Type B pancreatic cell (in vitro differentiated cells): ENCODE measurements at places on chromosomes 5 and 9.
A peak's percentile ranks its signal among the peaks of the same experiment; 100 is the strongest.

DNA sequence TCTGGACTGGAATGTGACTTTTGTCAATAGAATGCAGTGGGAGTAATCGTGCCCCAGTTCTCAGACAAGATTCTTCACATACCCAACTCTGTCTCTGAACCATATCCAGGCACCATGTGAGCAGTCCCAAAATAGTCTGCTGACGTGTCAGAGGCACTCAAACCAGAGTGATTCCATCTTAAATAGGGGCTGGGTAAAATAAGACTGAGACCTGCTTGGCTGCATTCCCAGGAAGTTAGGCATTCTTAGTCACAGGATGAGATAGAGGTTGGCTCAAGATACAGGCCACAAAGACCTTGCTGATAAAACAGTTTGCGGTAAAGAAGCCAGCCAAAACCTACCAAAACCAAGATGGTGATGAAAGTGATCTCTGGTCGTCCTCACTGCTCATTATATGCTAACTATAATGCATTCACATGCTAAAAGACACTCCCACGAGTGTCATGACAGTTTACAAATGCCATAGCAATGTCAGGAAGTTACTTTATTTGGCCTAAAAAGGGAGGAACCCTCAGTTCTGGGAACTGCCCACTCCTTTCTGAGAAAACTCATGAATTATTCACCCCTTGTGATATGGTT lies 16.9 kb upstream of the PLCXD3 start:
- H3K27ac ChIP-seq = peak overlapping the region; percentile 81
- no peak overlapping the region for H3K4me3 ChIP-seq
- H3K4me1 ChIP-seq = no peaks in the 10 kb centered on the region
- DNase-seq = no peak
- peaks cover 3% of the 10 kb centered on the region for H3K27me3 ChIP-seq

DNA sequence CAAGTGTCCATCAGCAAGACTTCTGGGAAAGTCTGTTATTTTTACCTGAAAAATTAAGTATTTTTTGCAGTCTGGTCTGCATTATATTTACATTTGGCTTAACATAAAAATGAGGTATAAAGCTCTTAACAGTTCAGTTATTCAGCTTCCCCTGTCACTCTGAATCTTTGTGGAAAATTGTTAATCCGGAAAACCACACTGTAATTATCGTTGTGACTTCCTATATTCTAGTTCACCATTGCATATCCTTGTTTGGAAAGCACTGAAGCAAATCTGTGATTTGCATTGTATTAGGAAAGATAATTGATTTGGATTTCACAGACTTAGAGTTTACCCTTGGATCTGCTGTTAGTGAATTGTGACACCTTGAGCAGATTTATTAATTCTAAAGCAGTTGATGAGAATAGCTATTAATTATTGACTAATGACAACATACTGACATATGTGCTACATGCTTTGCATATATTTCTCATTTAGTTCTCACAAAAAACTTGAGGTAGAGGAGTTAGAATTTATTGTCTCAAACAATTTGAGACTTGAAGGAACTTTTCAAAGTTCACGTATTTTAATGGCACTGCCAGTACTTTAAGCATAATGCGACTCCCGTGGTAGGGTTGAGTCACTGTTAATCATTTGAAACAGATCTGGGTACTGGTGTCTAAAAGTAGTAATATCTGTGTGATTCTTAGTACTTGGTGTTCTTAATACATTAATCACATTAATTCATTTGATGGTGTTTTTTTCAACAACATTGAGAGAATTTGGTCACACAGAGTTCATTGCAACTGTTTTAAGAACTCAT lies 71.8 kb upstream of the LRRC70 start:
- DNase-seq = no peak
- H3K36me3 ChIP-seq = peaks cover 28% of the 10 kb centered on the region
- no peak overlapping the region for H3K4me3 ChIP-seq
- H3K27ac ChIP-seq = no peak overlapping the region
- no peaks in the 10 kb centered on the region for H3K27me3 ChIP-seq

DNA sequence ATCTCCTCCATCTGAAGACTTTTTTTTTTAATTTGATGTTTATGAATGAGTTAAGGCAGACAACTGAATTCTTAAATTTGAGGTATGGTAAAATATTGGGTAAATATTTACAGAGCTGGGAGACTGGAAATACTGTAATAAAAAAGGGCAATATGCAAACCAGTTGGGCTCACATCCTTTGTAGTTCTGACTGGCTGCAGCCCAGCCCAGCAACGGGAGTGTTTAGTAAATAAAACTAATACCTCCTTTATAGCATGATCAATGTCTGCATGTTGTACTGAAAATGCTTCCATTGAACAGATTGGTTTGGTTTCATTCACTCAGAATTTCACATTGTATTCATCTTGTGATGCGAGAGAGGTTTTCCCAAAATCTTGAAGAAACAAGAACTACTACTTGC lies 365.0 kb downstream of the DMRT2 start:
- no peak overlapping the region for H3K4me3 ChIP-seq
- DNase-seq = no peak

- H3K36me3 ChIP-seq = peaks cover 4% of the 10 kb centered on the region
- H3K4me3 ChIP-seq = no peak overlapping the region
- H3K27ac ChIP-seq = no peak overlapping the region
- H3K27me3 ChIP-seq = peaks cover 18% of the 10 kb centered on the region
Measured at GRCh38 chr5:127097278-127097677, 24.0 kb upstream of the C5orf63 start.

- H3K4me1 ChIP-seq = no peaks in the 10 kb centered on the region
- no peak overlapping the region for H3K4me3 ChIP-seq
- no peaks in the 10 kb centered on the region for H3K27me3 ChIP-seq
Measured at GRCh38 chr5:159680095-159680494, 236.2 kb upstream of the ADRA1B start.

DNA sequence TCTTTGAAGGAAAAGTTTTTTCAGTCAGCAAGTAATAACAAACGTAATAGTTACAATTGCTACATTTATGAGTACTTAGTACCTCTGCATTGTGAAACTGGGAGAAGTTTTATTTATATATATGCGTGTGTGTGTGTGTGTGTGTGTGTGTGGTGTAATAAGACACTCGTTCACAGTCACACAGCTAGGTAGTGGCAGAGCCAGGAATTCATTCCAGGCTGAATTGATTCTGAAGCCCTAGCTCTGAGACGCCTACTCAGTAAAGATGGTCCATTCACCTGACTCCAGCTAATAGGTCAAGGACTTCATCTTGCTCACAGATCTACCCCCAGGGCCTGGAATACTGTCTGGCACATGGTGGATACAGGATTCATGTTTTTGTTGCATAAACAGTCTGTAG lies 13.6 kb upstream of the CAST start:
- no peaks in the 10 kb centered on the region for H3K27me3 ChIP-seq
- H3K36me3 ChIP-seq = no peaks in the 10 kb centered on the region
- H3K4me1 ChIP-seq = peaks cover 30% of the 10 kb centered on the region
- no peak for DNase-seq

GRCh38 chr9:134624621-134625181 lies 16.9 kb upstream of the COL5A1 start:
- peaks cover 13% of the 10 kb centered on the region for H3K27me3 ChIP-seq
- peak; percentile 49 for DNase-seq
- no peak overlapping the region for H3K27ac ChIP-seq
- no peaks in the 10 kb centered on the region for H3K36me3 ChIP-seq

- no peak overlapping the region for H3K27ac ChIP-seq
- H3K4me1 ChIP-seq = no peaks in the 10 kb centered on the region
- H3K4me3 ChIP-seq = no peak overlapping the region
- no peaks in the 10 kb centered on the region for H3K36me3 ChIP-seq
- no peak for DNase-seq
Measured at GRCh38 chr9:106528158-106528557, 334.8 kb upstream of the ZNF462 start.

- H3K27ac ChIP-seq = no peak overlapping the region
- DNase-seq = no peak
- H3K36me3 ChIP-seq = no peaks in the 10 kb centered on the region
- H3K27me3 ChIP-seq = peaks cover 5% of the 10 kb centered on the region
Measured at GRCh38 chr9:5288591-5288990, 15.9 kb downstream of the RLN2 start.

- peak; percentile 47 for DNase-seq
- H3K27me3 ChIP-seq = no peaks in the 10 kb centered on the region
- H3K27ac ChIP-seq = no peak overlapping the region
- no peak overlapping the region for H3K4me3 ChIP-seq
- H3K36me3 ChIP-seq = peaks cover 15% of the 10 kb centered on the region
- H3K4me1 ChIP-seq = no peaks in the 10 kb centered on the region
Measured at GRCh38 chr5:6365977-6366590, 12.3 kb downstream of the MED10 start.

GRCh38 chr9:114947058-114947457 lies 16.7 kb upstream of the TNFSF8 start:
- H3K27ac ChIP-seq = no peak overlapping the region
- no peak overlapping the region for H3K4me3 ChIP-seq
- H3K27me3 ChIP-seq = peaks cover 10% of the 10 kb centered on the region
- no peaks in the 10 kb centered on the region for H3K36me3 ChIP-seq

GRCh38 chr5:103111468-103111867 lies 8.5 kb downstream of the GIN1 start:
- no peak for DNase-seq
- H3K27ac ChIP-seq = no peak overlapping the region
- no peaks in the 10 kb centered on the region for H3K27me3 ChIP-seq
- no peaks in the 10 kb centered on the region for H3K4me1 ChIP-seq
- peaks cover 8% of the 10 kb centered on the region for H3K36me3 ChIP-seq

- no peak for DNase-seq
- H3K27ac ChIP-seq = no peak overlapping the region
- no peak overlapping the region for H3K4me3 ChIP-seq
- H3K4me1 ChIP-seq = no peaks in the 10 kb centered on the region
Measured at GRCh38 chr9:94480205-94480604, 74.7 kb upstream of the PCAT7 start.

- H3K27me3 ChIP-seq = peaks cover 8% of the 10 kb centered on the region
- no peak overlapping the region for H3K4me3 ChIP-seq
- H3K36me3 ChIP-seq = no peaks in the 10 kb centered on the region
- no peak overlapping the region for H3K27ac ChIP-seq
- no peak for DNase-seq
Measured at GRCh38 chr5:9615331-9615730, 14.8 kb downstream of the TAS2R1 start.

- H3K27me3 ChIP-seq = no peaks in the 10 kb centered on the region
- H3K27ac ChIP-seq = no peak overlapping the region
- DNase-seq = no peak
- peaks cover 10% of the 10 kb centered on the region for H3K4me1 ChIP-seq
- H3K4me3 ChIP-seq = peak overlapping the region; percentile 8
- H3K36me3 ChIP-seq = no peaks in the 10 kb centered on the region
Measured at GRCh38 chr5:174642816-174643405, 81.5 kb upstream of the MSX2 start.

DNA sequence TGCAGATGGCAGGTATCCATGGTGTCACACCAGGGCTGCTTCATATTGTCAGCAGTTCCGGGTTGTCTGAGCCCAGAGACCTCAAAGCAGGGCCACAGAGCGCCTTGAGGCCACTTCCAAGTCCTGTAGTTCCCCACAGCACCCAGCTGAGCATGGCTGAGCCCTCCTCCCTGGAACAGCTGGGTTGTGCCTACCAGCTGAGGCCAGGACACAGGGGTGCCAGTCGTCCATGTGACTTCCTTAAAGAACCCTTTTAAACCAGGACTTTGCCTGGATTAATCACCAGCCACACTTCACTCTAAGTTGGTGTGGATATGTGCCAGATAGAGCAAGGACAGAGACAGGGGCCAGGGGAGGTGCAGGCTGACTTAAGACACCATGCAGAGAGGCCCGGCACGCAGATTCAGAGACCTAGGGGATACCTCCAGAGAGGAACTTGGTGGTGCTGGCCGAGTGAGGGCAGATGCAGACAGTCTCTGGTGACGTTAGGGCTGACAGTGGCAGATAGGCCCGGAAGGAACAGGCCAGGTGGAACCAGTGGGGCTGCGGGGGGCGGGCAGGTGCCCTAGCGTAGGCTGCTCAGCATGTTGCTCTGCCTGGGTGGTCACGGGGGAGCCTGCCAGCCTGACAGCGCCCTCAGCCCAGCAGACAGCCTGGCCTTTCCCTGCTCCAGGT lies 142.7 kb downstream of the CACNA1B start:
- peaks cover 3% of the 10 kb centered on the region for H3K4me1 ChIP-seq
- H3K27me3 ChIP-seq = peaks cover 43% of the 10 kb centered on the region
- no peaks in the 10 kb centered on the region for H3K36me3 ChIP-seq
- no peak overlapping the region for H3K4me3 ChIP-seq
- no peak for DNase-seq

GRCh38 chr5:10198021-10198420 lies 51.7 kb downstream of the ATPSCKMT start:
- DNase-seq = no peak
- peaks cover 11% of the 10 kb centered on the region for H3K27me3 ChIP-seq
- no peak overlapping the region for H3K27ac ChIP-seq
- no peaks in the 10 kb centered on the region for H3K4me1 ChIP-seq

DNA sequence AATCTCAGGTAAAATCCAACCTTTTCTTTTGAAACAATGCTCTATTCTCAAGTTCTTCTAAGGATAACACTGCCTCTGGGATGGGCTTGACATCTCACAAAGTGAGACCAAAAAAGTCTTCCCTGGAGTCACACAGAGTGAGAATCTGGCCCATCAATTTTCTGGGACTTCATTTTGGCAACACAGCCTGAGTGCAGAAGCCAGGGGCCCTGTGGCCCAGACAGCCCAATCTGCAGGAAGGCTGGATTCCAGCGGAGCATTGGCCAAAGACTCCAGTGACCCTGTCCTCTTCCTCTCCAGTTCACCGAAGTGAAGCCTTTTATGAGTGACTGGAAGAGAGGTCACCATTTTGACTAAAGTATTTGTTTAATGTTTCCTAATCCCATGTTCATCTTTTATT lies 105.1 kb downstream of the PLK2 start:
- DNase-seq = no peak
- no peak overlapping the region for H3K27ac ChIP-seq
- H3K36me3 ChIP-seq = no peaks in the 10 kb centered on the region
- H3K4me1 ChIP-seq = peaks cover 14% of the 10 kb centered on the region

- H3K27ac ChIP-seq = peak overlapping the region; percentile 60
- no peaks in the 10 kb centered on the region for H3K36me3 ChIP-seq
- DNase-seq = no peak
- H3K27me3 ChIP-seq = no peaks in the 10 kb centered on the region
Measured at GRCh38 chr5:56638061-56638621, 177.2 kb upstream of the MAP3K1 start.

GRCh38 chr9:112867275-112867991 lies 23.2 kb downstream of the SLC46A2 start:
- DNase-seq = no peak
- H3K27me3 ChIP-seq = no peaks in the 10 kb centered on the region
- peaks cover 10% of the 10 kb centered on the region for H3K36me3 ChIP-seq
- H3K4me1 ChIP-seq = peaks cover 24% of the 10 kb centered on the region
- peak overlapping the region; percentile 62 for H3K27ac ChIP-seq

GRCh38 chr5:1050423-1051365 lies 42.1 kb downstream of the NKD2 start:
- H3K36me3 ChIP-seq = peaks cover 22% of the 10 kb centered on the region
- H3K27me3 ChIP-seq = no peaks in the 10 kb centered on the region
- H3K4me3 ChIP-seq = no peak overlapping the region
- peaks cover 5% of the 10 kb centered on the region for H3K4me1 ChIP-seq
- no peak overlapping the region for H3K27ac ChIP-seq

DNA sequence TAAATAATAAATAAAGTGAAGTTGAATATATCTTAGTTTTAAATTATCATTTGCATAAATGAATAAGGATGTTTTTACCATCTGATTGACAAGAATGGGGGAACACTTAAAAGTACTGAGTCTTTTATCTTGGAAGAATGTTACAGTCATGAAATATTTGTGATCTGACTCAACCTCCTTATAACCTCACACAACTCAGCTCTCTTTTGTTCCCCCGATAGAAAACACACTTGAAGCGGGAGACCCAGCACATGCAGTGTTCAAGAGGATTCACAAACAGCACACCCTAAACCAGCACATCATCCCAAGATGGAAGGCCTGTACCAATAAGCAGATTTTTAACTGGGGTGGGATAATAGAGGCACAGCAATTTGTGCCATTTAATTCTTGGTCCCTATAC lies 15.5 kb downstream of the BAAT start:
- H3K4me1 ChIP-seq = peaks cover 5% of the 10 kb centered on the region
- H3K36me3 ChIP-seq = no peaks in the 10 kb centered on the region
